Suppressor macrophage treated with lipopolysaccharide for 4 hours (primary cell): ENCODE measurements at places on chromosomes 12 and 14.

- peak; percentile 87 for DNase-seq
Measured at GRCh38 chr14:24274101-24274543, 2.7 kb upstream of the RABGGTA start.

GRCh38 chr14:21543963-21544362 is 17.8 kb upstream of the SALL2 start:
- no peak for DNase-seq

DNA sequence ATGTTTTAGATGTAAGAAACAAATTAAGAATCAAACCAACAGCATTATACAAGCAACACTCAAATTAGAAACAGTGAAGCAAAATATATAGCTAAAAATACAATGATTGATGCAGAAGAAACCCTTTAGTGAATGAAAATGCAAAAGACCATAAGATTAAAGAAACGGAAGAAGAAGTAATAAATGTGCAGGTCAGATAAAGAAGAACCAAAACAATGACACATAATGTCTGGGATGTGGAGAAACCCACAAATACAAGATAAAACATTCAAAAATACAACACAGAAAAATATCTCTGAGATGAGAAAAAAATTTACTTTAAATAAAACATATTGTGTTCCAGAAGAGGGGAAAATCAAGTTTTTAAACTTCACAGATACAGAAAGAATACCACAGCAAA is 73.4 kb upstream of the AVPR1A start:
- no peak for DNase-seq

GRCh38 chr14:91464615-91465205 is 45.4 kb downstream of the PPP4R3A start:
- DNase-seq: no peak

DNA sequence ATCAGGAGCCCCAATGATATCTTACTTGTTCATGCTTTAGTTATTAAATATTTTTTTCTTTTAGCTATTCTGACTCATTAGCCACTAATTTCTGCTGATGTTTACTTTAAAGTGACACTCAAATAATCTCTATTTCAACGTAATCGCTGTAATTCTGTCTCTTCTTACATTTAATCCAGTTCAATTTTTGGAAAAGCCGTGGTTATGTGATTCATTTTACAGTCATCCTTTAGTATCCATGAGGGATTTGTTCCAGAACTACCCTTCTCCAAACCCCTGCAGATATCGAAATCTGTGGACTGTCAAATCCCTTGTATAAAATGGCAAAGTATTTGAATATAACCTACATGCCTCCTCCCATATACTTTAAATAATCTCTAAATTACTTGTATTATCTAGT is 1103.4 kb downstream of the LRFN5 start:
- no peak for DNase-seq

DNA sequence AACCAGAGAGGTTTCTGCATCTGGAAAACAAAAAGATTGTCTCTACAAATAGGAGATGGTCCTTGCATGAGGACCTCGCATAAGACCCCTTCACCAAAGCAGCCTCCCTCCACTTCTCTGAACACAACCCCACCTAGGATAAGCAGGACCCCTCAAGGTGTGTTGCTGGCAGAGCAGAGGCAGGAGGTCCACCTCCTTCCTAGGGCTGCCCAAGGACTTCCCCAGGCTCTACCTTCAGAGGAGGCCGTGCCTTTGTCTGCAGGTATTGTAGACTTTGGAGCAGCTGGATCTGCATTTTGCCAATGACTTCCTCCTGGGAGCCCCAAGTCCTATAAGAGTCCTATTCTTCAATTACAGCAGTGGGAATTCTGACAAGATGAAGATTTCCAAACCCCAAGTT is 67.3 kb upstream of the TSPAN11 start:
- no peak for DNase-seq

DNA sequence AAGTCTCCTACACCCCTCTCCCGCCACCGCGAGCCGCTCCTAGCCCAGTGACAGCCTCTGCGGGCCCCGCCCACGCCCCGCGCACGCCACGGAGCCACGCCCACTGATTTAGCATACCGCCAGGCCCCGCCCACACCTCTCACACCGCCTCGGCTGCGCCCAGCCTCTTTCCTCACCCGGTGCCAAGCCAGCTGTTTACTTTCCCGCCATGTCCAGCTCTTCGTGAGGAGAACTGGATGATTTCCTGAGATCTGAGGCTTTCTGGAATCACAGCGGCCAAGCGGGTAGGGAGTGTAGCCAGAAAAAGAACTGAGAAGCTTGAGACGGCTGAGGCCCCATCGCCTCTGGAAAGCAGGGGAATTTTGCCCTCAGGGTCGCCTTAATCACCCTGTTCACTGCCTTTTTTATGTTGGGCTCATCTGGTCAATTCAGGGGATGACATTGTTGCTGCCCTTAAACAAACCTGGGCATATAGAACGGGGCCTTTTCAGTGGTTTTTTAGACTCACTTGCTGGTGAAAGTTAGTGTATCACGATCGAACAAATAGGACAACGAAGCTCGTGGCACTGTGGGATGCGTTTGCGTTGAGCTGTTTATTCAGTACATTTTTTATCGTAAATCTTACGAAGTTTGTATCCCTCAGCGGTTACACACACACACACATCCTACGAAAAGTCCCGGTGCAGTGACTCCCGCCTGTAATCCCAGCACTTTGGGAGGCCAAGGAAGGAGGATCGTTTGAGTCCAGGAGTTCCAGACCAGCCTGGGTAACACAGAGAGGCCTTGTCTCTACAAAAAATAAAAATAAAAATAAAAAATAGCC is at the start of gene RNF212B:
Gene RNF212B (plus strand): TSS at position 165 of the 823 bp plus-strand sequence. CDS start 2,410 bp downstream, outside the sequence.
- peak; percentile 93 for DNase-seq

DNA sequence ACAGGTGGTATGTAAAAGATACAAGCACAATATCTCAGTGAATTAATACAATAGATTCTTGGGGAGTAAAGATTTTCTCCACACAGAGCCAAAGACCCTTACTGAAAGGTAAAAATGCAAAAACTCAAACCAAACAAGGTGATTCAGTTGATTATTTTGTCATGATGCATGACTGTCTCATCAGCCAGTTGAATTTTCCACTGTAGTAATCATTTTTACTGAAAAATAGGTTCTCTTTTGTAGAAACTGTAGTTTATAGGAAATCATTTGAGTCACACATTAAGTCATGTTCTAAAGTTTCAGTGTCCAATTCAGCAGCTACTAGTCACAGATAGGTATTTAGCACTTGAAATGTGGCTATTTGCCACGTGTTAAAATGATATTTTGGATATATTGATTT is 53.6 kb downstream of the PPFIA2 start:
- DNase-seq: no peak

DNA sequence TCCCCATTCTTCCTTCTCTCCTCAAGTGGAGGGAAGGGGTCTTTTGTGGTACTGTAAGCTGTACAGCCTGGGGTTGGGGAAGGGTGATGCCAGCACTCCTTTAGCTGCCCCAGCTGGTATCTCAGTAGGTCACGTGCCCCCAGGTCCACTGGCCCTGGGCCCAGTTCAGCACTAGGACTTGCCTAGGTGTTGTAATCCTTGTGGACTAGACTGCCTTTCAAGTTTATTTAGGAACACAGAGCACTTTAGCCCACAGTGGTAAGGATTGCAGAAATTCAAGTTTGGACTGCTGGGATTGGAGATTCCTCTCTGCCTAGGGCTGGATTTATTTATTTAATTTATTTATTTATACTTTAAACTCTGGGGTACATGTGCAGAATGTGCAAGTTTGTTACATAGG is 569.6 kb downstream of the AACS start:
- no peak for DNase-seq

DNA sequence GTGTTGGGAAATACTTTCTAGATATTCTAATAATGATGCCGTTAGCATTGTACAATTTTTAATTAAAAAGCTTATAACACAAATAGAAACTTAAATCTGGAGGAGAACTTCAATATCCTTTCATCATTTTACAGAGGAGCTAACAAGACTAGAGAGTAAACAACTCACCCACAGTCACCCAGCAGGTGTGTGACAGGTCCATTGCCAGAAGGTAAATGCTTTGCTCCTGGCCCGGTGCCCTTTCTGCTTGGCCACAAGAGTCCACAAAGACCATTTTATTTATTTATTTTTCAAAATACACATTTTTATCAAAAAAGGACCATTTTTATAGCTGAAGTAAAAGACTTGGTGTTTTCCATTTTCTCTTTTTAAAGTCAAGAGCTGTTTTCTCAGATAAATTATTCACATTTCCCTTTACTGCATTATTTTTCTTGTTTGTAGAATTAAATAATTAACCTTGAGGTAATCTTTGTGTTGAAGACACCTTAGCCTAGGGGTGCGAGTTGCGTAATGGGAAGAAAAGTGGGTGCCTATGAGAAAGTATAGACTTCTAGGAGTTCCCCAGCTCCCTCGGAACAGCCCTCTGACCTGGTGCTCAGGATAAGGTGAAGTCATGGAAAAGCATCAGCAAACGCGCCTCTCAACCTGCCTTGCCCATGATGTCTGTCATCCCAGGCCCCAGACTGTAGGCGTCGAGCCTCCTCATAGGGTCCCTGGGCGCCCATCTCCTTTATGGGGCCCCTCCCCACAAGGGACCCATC is 26.3 kb upstream of the AMIGO2 start:
- no peak for DNase-seq

- no peak for DNase-seq
Measured at GRCh38 chr14:84927096-84927827, 602.7 kb upstream of the FLRT2 start.

DNA sequence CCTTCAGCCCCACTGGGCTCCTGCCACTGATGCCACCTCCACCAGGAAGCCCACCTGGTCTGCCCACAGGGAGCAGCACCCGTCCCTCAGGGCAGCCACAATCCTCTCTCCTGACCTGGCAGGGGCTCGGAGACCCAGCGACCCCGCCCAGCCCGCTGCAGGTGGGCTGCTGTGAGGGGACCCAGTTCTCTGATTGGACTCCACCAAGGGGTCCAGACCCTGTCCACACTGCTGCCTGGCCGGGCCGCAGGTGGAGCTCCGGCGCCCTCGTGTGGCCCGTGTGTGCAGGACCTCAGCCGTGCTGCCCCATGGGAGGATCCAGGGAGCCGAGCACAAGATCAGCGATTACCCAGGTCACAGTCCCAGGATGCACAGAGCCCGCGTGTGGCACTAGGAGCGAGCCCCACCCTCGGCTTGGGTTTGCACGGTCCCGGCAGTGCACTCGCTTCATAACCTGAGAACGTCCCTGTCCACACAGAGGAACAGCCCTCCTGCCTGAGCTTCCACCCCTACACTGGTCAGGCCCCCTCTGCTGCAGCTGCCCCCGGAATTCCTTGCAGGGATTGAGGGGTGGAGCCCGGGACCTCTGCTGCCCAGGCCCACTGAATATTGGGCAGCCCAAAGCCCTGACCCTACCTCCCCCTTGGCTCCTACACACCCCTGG is 35.4 kb upstream of the TMEM179 start:
- peak; percentile 72 for DNase-seq

GRCh38 chr14:32567543-32568384 is 238.7 kb downstream of the AKAP6 start:
- DNase-seq: no peak

DNA sequence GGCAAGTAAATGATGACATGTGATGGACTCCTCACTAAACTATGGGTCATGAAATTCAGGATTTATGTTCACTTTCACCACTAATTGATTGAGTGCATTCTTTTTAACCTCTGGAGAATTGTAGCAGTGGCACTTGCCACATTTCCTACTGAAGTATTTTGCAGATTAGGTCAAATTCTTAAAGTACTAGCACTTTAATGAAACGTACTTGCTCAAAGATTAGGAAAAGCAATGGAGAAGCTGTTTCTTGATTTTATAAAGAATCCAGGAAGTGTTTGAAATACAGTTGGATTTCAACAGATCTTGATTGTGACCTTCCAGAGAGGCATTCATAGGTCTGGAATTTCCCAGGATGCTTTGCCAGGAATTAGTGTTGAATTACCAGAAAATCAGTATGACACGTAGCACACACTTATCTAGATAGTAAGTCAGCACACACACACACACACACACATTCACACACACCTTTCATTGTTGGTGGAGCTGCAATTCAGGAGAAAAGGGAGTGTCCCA is 162.6 kb downstream of the MYRFL start:
- no peak for DNase-seq

GRCh38 chr14:101458741-101459550 is 102.3 kb upstream of the DIO3 start:
- DNase-seq: no peak

- no peak for DNase-seq
Measured at GRCh38 chr14:102043251-102044025, 43.4 kb downstream of the HSP90AA1 start.

- peak; percentile 20 for DNase-seq
Measured at GRCh38 chr12:54497883-54498282, 331 bp downstream of the NCKAP1L start.

DNA sequence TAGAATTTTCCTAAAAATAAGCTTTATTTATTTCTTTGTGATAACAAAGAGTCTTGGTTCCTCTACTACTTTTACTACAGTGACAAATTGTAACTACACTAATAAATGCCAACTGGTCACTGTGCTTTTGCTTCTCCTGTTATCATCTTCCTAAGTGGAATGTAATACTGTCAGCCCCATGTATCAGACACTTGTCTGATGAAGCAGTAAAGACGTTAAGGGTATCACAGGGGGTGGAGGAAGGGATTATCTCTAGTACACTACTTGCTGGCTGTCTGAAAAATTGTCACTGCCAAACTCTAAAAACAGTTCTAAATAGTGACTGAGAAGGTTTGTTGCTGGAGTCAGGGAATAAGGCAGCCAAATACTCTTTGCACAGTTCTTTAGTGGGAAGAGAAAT is 11.3 kb downstream of the ASB8 start:
- no peak for DNase-seq

GRCh38 chr12:108373111-108373510 is 34.0 kb upstream of the CMKLR1 start:
- DNase-seq: no peak

DNA sequence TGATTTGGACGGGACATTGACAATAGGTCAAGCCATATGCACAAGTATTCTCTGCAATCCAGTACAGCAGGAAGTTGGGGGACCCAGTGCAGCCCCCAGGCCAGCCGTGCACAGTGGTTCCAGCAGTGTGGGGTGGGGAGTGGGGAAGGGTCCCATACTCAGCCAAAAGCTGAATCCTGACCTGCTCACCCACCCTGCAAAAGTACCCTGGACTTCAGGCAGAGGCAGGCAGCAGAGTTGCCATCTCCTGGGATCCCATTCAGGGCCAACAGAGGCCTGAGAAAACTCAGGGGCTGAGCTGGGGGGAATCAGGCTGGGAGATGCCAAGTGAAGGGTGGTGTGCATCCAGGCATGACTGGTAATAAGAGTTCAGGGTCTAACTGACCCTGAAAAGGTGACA is 83.9 kb downstream of the ALG10 start:
- no peak for DNase-seq

GRCh38 chr12:92621833-92622232 is 81.0 kb upstream of the PLEKHG7 start:
- DNase-seq: no peak
